Sciatic nerve (tissue), 2 donors: ENCODE measurements at places on chromosomes 7 and 10.

DNA sequence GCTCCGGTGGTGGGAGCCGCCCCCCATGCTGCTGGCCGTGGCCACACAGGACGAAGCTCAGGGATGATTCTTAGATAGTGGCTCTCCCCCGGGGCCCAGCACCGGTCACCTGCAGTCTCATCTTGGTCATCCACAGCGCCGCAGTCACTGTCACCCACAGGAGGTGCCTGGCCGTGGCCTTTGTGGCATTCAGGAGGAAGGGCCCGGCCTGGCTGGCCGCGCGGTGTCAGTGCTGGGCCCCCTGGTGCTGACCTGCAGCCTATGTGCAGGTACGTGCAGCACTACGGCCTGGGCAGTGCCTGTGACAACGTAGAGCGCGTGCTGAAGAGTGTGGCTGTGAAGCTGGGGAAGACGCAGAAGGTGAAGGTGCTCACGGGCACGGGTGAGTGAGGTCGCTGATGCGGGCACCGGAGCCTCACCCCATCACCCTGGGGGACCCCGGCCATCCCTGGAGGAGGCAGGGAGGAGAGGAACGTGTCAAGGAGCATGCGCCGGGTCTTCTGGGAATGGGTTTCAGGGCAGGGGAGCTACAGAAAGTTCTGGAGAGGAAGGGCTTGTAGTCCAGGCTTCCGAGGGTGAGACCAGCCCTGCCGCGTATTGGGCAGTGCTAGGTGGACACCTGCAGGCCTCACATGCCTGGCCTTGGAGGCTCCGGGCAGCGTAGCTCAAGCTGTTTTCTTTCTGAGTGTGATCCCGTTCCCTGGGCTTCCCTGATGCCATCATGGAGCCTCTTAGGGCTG, 5.0 kb downstream of the SPRN start:
- no peak for DNase-seq

DNA sequence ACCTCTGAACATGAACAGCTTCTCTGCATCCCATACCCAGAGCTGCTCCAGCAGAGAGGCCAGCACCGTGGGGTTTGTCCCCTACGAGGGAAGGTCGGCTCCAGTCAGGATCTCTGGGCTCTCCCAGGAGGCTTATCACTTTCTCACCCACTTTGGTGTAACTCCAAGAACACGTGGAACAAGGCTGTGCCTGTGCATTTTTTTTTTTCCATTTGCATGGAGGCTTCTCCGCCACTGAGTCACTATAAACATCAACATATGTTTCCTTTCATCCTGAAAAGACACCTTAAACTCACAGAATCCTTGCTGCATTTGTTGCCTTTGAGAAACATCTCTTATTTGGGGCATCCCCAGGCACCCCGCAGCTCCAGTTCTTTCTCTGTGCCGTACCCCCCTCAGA, 29.4 kb upstream of the ECHDC3 start:
- no peak for DNase-seq

GRCh38 chr7:87426160-87426559, 49.3 kb downstream of the ABCB4 start:
- no peak for DNase-seq

- DNase-seq = no peak
These were observed 107.1 kb downstream of the RNF32 start for GRCh38 chr7:156747718-156748117.

DNA sequence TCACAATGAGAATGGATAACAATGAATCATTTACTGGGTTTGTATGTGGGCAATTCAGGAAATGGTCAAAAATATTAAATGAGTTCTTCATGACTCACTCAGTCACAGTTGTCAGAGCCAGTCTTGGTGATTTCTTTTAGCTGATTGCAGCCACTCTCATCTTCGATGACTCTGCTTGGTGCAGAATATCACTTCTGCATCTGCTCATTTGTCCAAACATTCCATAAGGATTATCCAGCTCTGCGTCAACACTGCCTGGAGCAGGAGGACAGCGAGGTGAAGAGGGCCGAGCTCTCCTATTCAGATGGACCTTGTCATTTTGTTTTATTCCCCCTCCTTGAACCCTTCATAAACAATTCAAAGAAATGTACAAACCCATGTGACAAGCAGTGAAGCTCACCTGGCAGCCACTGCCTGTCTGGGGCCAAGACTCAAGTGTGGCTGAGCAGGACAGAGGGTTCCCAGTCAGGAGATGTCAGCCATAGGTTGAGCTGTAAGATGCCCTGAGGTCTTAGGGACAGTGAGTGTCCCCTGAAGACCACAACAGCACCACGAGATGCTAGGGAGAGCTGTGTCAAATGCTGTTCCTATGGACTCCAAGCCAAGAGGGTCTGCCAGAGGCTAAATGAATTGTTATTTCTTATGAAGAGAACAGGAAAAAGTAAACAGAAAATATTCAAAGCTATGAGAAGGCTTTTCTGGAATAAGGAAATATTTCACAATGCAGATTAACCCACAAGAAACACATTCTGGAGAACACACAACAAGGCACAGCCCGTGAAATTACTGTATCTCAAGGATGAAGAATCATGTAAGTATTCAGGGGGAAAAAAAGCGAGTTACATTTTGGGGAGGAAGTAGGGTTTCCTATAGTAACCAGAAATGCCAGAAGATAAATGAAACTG, 33.1 kb upstream of the EGFR start:
- no peak for DNase-seq

- DNase-seq = no peak
These were observed 46.5 kb downstream of the MCU start for GRCh38 chr10:72738486-72738885.

DNA sequence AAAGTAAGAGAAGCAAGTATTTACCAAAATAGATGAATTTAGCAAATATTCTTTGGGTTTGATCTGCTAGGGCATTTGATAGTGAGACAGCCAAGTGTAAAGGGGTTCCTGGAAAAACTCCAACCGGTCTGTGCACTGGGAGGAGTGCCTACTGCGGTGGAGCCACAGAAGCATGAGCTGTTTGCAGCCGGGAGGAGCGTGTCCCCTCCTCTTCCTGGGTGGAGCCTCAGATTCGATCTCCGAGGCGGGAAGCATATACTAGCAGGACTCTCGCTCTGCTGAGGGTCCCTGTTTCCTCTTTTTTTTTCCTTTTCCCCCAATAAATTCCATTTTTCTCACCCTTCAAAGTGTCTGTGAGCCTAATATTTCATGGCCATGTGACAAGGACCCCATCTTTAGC, 45.1 kb upstream of the MET start:
- DNase-seq = no peak

DNA sequence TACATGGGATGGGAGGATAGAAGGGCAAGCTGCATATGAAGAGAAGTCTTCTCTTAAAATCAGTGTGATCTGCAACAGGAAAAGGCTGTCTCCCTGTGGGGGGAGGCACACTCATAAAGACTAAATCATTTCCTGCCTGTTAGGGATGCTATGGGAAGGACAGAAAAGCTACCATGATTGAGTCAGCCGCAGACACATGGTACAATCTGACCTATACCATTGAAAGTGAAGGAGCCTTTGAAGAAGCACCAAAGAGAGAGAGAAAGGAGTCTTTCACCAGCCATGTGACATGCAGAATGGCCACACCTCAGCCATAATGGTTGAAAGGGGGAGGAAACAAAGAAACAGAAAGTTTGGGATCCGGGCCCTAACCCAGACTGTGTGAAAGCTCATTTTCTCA, 29.1 kb downstream of the NUDCD3 start:
- no peak for DNase-seq

DNA sequence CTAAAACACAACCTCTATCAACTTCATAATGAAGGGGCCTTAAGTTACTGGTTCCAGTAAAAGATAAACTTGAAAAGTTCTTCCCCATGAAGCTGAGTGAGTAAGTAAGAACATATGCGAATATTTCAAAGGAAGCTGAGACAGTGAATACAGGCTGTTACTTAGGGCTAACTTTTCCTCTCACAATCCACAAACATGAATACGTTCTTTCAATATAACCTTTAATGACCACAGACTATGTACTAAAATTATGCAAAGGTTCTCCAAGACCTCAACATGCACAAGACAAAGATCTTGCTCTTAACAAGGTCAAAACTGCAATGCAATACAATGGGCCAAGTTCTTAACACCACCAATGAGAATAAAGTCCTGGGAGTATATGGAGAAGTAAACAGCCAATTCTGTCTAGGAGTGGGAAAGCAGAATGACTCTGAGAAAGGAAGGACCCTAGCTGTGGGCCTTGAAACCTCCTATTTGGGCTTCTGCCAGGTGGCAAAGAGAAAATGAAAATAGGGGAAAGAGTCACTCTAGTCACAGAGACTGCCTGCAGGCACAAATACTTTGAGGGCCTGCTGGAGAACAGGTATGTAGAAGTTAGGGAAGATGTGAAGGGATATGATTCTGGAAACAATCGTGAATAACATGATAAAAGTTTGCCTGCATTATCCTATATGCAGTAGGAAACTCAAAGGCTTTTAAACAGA, 43.7 kb downstream of the OSBPL3 start:
- DNase-seq = no peak

- DNase-seq = no peak
These were observed 1.0 kb downstream of the BEND7 start for GRCh38 chr10:13527864-13528122.

DNA sequence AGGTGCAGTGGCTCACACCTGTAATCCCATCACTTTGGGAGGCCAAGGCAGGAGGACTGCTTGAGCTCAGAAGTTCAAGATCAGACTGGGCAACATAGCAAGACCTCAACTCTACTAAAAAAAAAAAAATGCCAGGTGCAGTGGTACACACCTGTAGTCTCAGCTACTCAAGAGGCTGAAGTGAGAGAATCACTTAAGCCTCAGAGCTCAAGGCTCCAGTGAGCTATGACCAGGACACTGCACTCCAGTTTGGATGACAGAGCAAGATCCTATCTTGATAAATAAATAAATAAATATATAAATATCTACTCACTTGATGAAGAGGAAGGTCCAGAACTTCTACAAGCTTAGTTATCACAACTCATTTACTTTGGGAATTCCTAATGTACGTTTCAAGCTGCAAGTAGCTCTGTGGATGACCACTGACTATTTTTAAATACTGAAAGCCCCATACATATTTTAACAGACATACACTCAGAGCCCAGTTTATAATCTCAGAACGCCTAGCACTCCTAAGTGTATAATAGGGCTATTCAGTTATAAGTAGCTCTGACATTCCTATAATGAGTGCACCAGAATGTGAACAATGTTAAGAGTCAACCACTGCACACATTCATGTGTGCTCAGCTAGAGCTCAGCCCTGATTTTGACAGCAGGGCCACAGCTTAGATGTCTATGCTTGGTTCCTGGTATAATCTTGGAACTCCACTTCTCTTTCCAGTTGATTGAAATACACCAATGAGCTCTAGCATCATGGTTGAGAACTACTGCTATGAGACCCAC, 119.1 kb downstream of the CUBN start:
- no peak for DNase-seq

DNA sequence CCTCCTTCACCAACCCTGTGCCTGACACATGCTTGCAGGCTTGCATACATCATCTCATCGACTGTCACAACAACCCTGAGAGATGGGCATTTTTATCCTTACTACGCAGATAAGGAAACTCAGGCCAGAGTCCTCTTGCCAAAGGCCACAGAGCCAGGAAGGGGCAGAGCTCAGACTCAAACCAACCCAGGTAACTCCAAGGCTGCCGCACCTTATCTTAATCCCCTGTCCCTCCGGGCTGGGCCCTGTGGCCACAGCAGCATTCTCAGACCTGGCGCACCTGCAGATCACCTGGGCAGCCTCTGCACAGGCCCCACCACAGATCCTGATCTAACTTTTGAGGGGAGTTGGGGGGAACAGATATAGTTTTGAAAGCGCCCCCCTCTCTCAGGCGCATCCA, 35.1 kb downstream of the SORBS1 start:
- no peak for DNase-seq

- DNase-seq = no peak
These were observed 91.2 kb downstream of the LCOR start for GRCh38 chr10:96922978-96923948.

DNA sequence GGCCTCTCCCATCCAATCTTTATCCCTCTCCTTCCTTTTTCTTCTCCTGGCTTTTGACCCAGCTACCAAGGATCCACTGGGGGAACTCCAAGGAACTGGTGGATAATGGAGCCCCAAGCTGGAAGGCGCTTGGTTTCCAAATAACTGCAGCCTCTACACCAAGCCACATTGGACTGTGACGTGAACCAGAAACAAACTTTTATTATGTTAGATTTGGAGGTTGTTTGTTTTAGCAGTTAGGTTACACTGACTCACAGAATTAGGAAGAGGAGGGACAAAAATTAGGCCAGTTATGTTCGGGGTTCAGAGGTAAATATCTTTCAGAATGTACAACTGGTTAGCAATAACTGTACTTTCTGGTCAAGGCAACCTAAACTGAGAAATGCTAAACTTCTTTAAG, 21.3 kb upstream of the ANK3 start:
- no peak for DNase-seq

DNA sequence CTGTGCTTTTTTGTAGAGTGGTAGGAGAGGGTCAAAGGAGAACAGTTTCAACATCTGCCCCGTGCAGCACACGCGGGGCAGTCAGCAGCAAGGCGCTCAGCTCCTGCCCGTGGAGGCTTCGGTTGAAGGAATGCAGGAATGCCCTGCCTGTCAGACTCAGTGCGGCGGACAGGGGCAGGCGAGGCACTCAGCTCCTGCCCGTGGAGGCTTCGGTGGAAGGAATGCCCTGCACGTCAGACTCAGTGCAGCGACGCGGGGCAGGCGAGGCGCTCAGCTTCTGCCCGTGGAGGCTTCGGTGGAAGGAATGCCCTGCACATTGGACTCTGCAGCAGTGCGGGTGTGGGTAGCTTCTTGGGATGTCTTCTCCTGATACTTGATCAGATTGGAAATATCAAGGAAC, 37.0 kb downstream of the PPP2R2D start:
- peak; percentile 30 for DNase-seq

- DNase-seq = no peak
These were observed 279.6 kb downstream of the DNAJB6 start for GRCh38 chr7:157616426-157616825.

DNA sequence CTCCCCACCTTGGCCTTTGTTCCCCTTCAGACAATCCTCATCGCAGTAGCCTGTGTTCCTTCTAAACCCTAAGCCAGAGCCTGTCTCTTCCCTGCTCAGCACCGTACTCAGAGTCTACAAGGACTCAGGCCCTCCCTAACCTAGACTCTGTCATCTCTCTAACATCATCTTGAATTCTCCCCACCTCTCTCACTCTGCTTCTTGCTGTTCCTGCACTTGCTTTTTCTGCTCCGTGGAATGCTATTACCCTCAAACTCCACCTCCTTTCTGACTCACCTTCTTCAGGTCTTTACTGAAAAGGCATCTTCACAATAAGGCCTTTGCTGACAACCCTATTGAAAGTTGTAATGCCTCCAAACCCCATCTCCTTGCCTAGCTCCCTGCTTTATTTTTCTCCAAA, 141.0 kb downstream of the DKK1 start:
- DNase-seq = no peak

- peak; percentile 58 for DNase-seq
These were observed 143.0 kb upstream of the HDAC9 start for GRCh38 chr7:18352339-18353255.

- no peak for DNase-seq
These were observed 137.4 kb upstream of the CDC14C start for GRCh38 chr7:48786951-48787350.

- DNase-seq = no peak
These were observed 86.9 kb downstream of the AOAH start for GRCh38 chr7:36637417-36637816.

- peak; percentile 74 for DNase-seq
These were observed 24.0 kb upstream of the EIF5AL1 start for GRCh38 chr10:79488336-79488735.

GRCh38 chr7:26101361-26102151, 50.4 kb upstream of the NFE2L3 start:
- DNase-seq = no peak
